NCI-H2107 (cell line): ENCODE measurements at places on chromosomes 5 and 9.

- DNase-seq: no peak
Measured at GRCh38 chr9:92292338-92293074, 991 bp downstream of the IARS1 start.

DNA sequence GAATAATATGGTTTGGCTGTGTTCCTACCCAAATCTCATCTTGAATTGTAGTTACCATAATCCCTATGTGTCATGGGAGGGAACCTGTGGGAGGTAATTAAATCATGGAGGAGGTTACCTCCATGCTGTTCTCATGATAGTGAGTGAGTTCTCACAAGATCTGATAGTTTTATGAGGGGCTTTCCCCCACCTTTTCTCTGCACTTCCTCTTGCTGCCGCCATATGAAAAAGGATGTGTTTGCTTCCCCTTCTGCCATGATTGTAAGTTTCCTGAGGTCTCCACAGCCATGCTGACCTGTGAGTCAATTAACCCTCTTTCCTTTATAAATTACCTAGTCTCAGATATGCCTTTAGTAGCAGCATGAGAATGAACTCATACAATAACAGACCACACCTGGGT is 63.7 kb upstream of the PRR16 start:
- no peak for DNase-seq

DNA sequence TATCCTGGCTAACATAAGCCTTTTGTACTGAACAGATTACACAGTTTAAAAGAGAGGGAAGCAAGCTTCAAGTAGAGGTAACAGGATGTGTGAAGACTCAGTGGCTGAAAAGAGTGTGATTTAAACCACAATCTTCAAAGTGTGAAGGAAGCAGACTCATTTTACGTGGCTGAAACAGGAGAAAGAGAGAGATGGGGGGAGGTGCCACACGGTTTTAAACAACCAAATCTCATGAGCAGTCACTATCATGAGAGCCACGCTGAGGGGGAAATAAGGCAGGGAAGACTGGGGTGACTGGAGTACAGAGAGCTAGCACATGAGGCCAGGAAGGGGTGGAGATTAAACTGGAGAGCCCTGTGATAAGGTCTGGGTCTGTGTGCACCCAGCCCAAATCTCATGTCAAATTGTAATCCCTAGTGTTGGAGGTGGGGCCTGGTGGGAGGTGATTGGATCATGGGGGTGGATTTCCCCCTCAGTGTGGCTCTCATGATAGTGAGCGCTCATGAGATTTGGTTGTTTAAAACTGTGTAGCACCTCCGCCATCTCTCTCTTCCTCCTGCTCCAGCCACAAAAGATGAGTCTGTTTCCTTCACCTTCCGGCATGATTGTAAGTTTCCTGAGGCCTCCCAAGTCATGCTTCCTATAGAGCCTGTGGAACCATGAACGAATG is 318.6 kb upstream of the CD180 start:
- no peak for DNase-seq

DNA sequence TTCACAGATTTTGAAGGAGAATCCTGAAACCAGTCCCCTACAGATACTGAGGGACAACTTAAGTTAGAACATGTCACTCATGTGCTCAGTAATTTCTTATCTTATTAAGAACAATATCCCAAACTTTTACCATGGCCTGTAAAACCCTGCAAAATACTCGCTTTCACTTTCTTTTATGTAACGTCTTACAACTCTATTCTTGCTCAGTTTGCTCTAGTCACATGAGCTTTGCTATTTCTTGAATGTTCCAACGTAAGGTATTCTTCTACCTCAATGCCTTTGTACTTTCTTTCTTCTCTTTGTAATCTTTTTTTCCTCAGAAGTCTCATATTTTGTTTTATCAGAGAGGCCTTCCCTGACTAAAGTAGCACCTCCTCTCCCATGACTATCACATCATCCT is 14.1 kb downstream of the TMEM38B start:
- no peak for DNase-seq

- no peak for DNase-seq
Measured at GRCh38 chr9:91785447-91785842, 164.6 kb downstream of the ROR2 start.

GRCh38 chr5:14861123-14861765 is 10.3 kb downstream of the ANKH start:
- no peak for DNase-seq

GRCh38 chr9:21996438-21996837 is 1.8 kb downstream of the CDKN2B-AS1 start:
- DNase-seq: peak; percentile 43
